Cardiac muscle cell (in vitro differentiated cells and primary cell): ENCODE measurements at places on chromosomes 12 and 14. TPM values are rescaled to one million over a fixed set of nuclear protein-coding genes. Genes with fewer than 3 reads are reported as not detected.
A peak's percentile ranks its signal among the peaks of the same experiment; 100 is the strongest.

DNA sequence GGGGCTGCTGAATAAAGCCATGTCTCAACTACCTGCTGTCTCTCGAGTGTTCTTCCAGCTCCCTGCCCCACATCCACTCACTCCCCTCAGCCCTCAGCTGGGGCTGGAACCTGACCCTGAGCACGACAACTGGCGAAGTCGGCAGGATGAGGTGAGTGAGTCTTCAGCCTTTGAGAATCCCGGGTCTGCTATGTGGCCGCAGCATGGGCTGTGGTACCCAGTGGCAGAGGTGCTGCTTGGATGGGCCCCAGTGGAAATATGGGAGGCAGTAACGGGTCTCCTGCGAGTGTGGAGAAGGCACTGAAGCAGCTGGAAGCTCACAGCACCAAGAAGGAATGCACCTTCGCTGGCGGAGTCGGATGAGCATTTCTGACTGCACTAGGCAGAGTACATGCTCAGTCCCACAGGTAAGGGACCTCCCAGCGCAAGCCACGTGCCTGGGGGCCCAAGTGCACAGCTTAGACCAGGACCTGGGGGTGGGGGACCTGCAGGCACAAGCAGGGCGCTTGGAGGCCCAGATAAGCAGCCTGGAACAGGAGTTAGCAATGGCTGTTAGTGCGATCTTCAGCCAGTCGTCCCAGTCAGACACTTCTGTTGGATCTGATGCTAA, 95.5 kb upstream of the TMPO start:
- no peak for DNase-seq

DNA sequence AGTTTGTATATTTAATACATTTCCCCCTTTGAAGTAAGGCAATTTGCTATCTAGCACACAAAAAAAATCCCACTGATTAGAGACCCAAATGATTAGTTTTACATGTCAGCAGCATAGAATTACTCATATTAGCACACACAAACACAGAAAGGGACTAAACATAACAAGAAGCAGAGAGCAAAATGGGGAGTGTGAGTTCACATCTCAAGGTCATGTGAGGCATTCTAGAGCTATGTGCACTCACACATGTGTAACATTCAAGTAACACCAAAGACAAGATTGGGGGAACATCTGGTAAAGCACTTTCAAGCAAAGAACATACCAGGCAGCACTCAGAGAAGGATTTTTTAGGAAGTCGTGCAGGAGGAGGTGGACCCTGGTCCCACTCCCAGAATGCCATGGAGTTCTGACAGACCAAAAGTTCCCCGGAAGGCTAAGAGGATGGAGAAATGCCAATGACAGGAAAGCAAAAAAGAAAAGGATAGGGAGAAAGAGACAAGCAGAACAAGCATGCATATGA, 105.8 kb upstream of the SINHCAF start:
- no peak for DNase-seq

GRCh38 chr14:95647926-95648325, 38.3 kb upstream of the TCL1B start:
- no peak for DNase-seq

- DNase-seq, result no peak
Measured at GRCh38 chr14:105568859-105569766, 42.7 kb downstream of the TMEM121 start.

DNA sequence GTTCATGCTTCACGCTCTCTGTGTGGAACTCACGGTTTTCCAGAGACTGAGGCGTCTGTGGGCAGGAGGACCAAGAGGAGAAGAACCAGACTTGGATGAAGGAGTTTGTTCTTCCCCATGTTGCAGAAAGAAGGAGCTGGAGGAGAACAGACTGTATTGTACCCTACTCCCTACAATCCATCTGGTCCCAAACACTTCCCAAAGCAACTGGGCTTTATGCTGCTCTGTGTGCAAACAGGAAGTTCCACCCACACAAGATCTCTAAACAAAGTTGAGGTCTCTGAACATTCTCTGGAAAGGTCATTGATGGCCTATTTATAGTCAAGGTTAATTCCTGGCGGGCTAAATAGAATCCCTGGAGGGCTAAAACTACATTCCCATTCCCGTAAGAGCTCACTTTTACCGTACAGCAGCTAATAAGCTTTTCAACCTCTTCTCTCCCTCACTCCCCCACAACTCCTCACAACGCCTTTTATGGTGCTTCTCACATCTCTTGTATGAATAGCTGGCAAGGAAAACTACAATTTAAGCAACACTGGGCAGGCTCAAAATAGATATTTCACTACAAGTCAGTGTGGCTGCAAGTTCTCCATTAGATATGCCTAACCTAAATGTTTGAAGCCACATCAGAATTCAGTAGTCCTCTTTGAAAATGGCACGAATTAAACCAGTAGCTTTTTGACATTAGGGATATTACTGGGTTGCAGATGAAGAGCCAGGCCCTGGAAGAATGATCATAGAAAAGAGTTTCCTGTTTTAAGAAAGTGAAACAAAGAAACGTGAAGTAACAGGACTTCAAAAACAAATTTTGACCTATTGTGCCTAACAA, at the start of gene A2M:
A2M (minus strand) TSS at position 189 of the 829 bp plus-strand sequence; CDS start at position 119, 70 bp downstream.
- DNase-seq, result peak; percentile 47

DNA sequence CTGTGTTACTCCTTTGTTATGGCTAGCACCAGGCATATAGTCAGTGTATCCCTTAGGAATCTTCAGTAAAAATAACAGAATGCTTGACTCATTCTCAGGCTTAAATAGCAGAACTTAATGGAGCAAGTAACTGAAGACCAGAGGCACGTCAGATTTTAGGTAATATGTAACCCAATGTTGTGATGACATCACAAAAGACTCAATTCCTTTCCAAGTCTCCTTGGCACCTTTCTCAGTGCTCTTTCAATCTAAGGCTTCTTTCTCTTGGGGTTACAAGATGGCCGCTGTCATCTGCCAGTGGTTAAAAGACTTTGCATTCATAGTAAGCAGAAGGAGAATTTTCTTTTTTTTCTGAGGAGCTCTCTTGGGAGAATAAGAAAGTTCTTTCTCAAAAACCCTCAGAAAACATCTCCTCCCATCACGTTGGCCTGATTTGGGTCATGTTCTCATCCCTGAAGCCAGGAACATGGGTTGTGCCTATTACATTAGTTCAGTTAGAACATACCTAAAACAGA, 33.4 kb upstream of the DCN start:
- DNase-seq, result no peak

DNA sequence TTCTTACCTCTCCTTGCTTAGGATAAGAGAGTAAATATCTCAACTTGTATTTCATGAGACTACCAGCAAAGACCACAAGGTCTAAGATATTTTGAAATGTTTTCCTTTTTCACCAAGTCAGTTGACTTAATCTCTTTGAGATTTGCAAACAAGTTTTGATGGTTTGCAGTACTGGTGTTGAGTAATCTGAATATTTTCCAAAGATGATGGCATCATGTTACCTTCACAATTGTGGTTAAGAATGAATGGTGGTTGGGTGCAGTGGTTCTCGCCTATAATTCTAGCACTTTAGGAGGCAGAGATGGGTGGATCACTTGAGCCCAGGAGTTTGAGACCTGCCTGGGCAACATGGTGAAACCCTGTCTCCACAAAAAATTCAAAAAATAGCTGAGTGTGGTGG, 225.7 kb downstream of the TMTC2 start:
- DNase-seq, result peak; percentile 74

DNA sequence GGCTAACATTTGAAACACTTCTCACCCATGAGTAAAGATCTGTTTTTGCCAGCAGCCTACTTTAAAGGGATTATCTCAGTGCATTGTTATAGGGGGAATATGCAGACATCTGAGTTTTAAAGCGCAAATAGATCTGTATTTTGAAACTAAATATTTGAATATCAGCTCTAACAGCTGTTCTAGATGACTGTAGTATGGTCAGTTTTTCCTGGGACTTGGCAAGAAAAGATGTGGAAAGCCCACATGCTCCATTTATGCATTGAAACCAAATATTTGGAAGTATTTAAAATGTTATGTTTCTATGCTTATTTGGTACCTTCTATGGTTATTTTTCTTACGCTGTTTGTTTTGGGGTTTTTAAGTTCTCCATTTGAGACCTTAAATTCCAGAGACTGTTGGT, 41.7 kb downstream of the RIC8B start:
- no peak for DNase-seq

DNA sequence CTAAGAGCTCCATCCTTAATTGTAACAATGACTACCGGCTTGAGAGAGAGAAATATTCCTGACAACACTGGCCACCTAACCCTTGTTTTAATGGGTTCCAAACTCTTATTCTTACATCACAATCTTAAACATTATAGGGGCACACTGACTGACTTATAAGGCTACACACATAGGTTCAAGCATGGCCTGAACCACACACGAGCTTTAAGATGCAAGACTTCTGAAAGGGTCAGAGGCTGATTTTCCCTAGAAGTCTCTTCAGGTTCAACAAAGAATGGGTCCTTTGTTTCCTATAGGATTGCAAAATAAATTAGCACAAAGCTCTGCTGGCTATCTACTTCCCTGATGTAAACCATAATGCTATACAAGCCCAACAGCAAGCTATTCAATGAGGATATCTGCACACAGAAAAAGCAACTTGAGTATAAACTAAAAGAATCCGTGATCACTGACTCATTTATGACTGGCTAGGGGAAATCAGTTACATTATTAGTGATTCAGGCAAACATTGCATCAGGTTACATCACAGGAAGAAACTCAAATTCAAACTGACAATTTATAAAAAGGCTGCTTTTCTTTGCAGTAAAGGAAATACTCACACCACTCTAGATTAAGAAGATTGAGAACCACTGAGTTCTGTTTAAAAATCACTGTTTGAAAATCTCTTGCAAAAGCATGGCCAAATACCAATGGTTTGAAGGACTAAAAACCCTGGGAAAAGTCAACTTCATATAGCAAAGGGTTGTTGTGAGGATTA, 8.5 kb downstream of the BTG1 start:
- peak; percentile 89 for DNase-seq

GRCh38 chr12:26280869-26281268, 85.5 kb downstream of the SSPN start:
- DNase-seq, result no peak

- DNase-seq, result no peak
Measured at GRCh38 chr12:102735104-102735503, 181.9 kb downstream of the PAH start.

DNA sequence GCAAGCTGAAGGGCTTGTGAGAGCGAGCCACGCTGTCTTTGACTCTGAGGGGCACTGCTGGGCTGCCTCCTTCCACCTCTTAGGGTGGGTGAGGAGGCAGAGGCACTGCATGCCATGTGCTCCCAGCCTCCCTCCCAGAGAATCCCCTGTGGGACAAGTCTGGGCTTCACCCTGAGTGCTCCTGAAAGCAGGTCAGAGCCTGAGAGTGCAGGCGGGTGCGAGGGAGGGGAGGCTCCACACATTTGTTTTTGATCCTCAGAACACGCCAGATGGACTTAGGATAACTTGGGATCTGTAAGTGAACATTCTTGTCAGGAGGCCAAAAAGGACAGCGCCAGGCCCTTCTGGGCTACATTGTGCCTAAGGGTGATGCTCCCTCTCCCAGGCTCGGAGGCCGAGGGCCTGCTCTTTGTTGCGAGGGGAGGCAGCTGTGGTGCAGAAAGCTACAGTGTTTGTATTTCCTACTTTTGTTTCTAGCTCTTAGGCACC, 155.4 kb downstream of the TMX1 start:
- DNase-seq, result peak; percentile 84

Gene AQP2
- total RNA-seq, result not detected in 2 replicates

Gene DDX47
- 42.0 and 48.3 TPM in 2 replicates for total RNA-seq

Gene NPFF
- not detected in 2 replicates for total RNA-seq

Gene ALDH1L2
- 0.14 and 0.63 TPM in 2 replicates for total RNA-seq

Gene C12orf56
- not detected in 2 replicates for total RNA-seq
